ENCODE measurements at places on chromosomes 2 and 18.

GRCh38 chr18:39389800-39390379 lies 1824.3 kb upstream of the CELF4 start:
- no peak for DNase-seq

DNA sequence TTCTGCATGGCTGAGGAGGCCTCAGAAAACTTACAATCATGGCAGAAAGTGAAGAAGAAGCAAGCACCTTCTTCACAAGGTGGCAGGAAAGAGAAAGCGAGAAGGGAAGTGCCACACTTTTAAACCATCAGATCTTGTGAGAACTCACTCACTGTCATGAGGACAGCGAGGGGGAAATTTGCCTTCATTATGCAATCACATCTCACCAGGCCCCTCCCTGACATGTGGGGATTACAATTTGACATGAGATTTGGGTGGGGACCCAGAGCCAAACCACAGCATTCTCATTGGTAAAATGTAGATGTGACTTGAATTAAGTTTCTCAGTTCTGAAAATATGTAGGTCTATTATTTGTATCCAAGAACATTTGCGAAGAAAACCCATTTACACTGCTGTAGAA lies 854.8 kb downstream of the EPHA4 start:
- DNase-seq, result no peak

GRCh38 chr2:238573065-238573778 lies 146.5 kb downstream of the ASB1 start:
- no peak for DNase-seq

GRCh38 chr18:12883372-12883683 lies 709 bp downstream of the PTPN2 start:
- DNase-seq, result no peak

- DNase-seq, result no peak
Measured at GRCh38 chr2:226185616-226186211, 613.9 kb downstream of the IRS1 start.

DNA sequence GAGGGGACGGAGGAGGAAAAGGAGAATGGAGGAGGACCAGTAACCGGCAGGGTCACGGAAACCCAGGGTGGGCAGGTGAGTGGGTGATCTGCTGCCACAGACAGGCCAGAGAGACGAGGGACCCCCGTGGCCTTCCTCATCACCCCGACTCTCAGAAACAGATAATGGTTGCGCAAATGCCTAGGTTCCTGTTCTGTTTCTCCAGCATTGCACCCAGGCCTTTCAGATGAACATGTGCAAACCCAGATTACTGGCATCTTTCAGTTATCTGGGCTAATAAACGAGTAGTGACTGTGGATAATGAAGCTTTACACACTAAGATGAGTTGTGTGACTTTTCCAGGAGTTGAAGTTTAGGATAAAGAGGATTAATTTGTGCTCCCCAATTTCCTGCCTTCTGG lies 46.5 kb downstream of the TET3 start:
- DNase-seq, result no peak

- peak; percentile 58 for DNase-seq
Measured at GRCh38 chr2:27723372-27724144, 48.0 kb upstream of the MRPL33 start.

DNA sequence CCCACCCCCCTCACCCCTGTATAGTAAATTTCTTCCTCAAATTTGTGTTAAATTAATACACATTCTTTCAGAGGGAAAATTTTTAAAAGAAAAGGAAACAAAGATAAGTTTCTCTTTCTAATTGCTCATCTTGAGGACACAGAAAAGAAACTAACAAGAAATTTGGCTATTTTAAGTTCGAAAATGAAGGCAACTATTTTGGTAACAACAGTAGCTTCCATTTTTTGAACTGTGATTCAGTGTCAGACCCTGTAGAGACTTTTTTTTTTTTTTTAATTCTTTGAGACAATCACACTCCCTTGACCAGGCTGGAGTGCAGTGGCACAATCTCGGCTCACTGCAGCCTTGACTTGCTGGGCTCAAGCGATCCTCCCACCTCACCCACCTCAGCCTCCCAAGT lies 194.9 kb downstream of the SS18 start:
- DNase-seq, result no peak

DNA sequence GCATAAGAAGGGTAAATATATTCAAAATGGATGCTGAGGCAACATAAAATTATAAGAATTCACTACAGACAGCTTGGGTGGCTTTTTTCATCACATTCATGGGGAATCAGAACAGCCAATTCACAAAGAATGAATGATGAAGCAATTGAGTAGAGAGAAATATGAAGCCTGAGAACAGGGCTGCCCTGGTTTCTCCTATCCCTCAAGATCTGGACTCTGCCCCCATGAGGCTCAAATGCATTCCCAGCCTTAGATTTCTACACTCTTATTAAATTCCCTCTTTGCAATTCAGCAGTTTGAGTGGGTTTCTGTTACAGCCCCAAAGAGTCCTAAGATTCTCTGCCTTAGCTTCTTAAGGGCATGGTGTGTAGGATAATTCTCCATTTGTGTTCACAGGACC lies 172.5 kb downstream of the MAIP1 start:
- DNase-seq, result no peak

DNA sequence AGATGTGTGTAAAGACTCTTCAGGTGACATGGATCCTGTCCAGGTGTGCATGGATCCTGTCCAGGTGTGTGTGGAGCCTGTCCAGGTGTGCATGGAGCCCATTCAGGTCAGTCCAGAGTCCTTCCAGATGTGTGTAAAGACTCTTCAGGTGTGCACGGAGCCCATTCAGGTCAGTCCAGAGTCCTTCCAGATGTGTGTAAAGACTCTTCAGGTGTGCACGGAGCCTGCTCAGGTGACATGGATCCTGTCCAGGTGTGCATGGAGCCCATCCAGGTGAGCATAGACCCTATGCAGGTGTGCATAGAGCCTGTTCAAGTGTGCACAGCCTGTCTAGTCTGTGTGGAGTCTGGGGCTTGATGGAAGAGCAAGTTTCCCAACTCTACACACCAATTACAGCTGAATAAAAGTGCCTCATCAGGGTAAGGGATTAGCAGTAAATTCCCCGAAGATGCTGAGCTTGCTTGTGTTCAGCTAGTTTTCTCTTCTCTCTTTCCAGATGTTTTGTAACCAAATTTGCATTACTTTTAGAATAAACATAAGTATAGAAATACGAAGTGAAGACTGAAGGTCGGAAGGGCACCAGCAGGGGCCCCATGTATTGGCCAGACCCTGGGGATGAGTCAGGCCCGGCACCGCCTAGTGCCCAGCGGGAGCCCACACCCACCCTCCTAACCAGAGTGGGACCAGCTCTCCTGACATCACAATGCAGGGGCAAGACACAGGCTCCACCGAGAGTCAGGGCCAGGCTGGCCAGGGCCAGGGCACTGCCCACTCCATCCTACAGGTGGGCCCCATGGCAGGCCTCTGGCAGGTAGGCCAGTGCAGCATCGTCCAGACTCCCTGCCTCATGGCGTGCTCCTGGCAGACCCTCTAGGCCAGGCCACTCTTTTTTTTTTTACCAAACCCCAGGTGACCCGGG lies 38.6 kb upstream of the GPC1 start:
- no peak for DNase-seq

DNA sequence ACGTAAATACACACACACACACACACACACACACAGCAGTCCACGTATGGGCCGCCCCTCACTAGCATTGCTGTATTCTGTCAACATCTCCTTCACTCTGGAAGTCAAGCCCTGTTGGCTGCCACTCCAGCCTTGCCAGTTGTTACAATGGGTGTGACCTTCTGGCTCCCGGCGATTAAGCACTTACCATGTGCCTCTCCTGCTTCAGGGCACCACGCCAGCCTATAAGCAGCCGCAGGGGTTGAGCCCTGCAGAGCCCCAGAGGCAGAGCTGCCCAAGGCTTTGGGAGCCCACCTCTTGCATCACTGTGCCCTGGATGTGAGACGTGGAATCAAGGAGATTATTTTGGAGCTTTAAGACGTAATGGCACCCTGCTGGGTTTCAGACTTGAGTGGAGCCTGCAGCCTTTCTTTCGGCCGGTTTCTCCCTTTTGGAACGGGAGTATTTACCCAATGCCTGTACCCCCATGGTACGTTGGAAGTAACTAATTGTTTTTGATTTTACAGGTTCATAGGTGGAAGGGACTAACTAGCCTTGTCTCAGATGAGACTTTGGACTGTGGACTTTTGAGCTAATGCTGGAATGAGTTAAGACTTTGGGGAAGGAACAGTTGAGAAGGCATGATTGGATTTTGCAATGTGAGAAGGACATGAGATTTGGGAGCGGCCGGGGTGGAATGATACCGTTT lies 54.5 kb upstream of the ROCK2 start:
- no peak for DNase-seq

DNA sequence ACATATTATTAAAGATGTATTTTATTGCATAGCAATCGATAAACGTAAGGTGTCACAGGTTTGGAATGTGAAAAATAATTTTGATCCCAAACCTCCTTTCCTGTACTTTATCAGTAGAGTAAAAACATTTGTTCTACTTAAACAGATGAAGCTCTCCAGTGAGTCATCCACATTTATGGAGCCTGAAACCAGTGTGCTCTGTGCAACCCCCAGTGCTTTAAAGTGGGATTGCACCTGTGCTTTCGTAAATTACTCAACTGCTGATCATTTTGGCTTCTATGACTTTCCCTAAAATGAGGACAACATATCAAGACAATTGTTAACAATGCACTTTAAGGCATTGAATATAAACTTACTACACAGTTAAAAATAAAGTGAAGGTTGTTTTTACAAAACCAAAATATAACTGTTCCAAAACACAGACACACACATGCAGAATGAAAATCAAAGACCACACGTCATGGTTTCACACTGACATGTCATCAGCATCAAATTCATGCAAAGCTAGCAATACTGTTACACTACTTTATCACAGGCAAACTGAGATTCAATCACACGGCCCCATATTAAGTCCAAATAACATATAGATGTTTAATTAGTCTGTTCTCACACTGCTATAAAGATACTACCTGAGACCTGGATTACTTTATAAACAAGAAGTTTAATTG lies 9.7 kb downstream of the TMEM18 start:
- no peak for DNase-seq

- DNase-seq, result no peak
Measured at GRCh38 chr2:31483246-31483645, 68.7 kb upstream of the XDH start.

GRCh38 chr2:120077896-120078295 lies 65.0 kb downstream of the EPB41L5 start:
- no peak for DNase-seq

DNA sequence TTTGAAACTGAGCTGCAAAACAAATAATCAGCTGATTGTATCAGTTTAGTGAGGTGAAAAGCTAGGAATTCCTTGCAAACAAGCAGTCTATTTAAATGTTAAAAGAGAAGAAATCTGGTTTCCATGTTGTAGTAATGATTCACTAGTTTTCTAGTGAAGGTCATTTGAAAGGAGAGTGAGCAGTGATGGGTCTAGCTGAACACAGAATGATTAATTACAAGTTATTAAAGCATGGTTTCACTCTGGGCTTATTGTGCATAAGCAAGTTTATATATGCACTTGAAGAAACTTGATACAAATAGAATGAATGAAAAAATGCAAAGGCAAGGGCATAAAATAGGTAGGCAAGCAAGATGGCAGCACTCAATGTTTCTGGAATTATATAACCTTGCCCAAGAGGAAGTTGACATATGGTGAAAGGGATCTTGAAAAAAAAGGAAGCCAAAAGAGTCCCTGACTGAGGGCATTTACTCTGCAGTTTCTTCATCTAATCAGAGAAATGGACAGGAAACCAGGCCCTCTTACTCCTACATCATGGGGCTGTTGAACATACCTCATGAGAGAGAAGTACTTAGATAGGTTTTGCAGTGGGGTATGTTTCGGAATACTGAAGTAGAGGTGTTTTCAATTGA lies 53.2 kb downstream of the PLCL1 start:
- no peak for DNase-seq

DNA sequence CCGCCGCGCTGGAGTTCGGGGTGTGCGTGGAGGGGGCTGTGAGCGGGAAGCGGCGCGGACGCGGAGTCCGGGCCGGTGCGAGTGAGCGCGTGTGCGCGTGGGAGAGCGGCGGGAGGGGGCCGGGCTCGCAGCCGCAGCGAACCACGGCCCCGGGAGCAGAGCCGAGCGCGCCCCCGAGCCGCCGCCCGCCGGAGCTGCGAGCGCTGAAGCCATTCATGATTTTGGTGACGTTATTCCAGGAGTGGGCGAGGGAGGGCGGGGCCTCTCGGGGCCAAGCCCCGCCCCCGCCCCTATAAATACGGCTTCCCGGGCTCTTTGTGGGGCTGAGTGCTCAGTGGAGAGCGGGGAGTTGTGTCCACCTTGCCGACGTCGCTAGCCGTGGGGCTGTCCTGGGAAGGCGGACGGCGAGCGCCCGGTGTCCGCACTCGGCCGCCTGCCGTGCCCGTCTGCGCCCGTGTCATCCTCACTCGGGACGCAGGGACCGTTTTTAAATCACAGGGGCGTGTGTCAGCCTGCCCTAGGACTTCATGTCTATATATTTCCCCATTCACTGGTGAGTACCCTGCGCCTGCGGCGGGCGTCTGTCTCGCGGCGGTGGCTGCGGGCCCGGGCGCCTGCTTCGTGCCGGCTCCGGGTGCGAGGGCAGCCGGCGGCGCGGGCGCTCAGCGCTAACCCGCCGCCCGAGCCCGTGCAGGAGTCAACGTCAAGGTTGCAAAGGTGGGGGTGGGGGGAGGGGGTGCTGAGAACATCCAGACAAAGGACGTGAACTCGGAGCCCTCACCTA lies at the start of gene LBH:
TSS of gene LBH (plus strand) at position 323 of the 784 bp plus-strand sequence. CDS start at position 528, 205 bp downstream.
- DNase-seq, result no peak

- no peak for DNase-seq
Measured at GRCh38 chr18:23281626-23282436, 146.5 kb downstream of the CABLES1 start.

DNA sequence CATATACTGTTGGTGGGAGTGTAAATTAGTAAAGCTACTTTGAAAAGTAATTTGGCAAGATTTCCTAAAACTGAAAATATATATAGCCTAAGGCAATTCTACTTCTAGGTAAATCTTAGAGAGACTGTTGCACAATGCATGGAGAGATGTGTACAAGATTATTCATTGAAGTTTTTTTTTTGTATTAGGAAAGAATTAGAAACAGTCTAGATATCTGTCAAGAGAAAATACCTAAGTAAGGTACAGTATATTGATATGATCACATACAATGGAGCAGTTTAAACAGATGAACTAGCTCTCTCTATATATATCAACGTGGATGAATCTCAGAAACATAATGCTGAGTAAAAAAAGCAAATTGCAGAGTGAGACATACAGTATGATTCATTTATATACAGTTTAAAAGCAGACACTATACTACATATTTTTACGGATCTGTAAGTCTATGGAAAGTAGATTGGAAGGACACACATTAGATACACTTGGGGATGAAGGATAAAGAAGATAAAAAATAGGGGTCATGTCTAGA lies 59.3 kb upstream of the ACVR1 start:
- no peak for DNase-seq

DNA sequence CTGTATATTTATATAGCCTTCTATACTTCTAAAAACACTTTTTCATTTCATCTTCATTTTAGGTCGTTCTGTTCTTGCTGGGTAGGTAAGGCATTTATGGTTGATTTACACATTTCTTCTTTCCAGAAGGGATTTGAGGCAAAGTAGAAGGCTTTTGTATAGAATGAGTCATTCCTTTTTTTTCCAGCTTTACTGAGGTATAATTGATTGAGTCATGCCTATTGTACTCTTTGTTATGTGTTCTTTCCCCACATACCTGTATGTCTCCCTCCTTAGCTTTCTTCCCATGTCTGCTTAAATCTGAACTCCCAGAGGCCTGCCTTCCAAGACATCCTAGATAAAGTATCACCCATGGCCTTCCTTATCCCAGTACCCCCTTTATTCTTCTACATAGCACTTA lies 4.8 kb upstream of the CDC42EP3 start:
- DNase-seq, result no peak

- DNase-seq, result no peak
Measured at GRCh38 chr2:41068740-41069139, 616.9 kb upstream of the SLC8A1 start.

Measured in right kidney (tissue), 9 donors.